ENCODE measurements at places on chromosomes 16 and 17. TPM values are rescaled to one million over a fixed set of nuclear protein-coding genes. Genes with fewer than 3 reads are reported as not detected.

DUXB gene
- total RNA-seq: not detected

WNT9B gene
- not detected for total RNA-seq

RAB37 gene
- total RNA-seq: 1.0 TPM

LGALS9 gene
- total RNA-seq: 3.1 TPM

NSF gene
- 21.4 TPM for total RNA-seq

ZNF778 gene
- total RNA-seq: 4.7 TPM

CTRB1 gene
- total RNA-seq: not detected

CES1 gene
- total RNA-seq: 1.0 TPM

CDH15 gene
- 124 TPM for total RNA-seq

TNFRSF13B gene
- not detected for total RNA-seq

CCL23 gene
- not detected for total RNA-seq

CYB561 gene
- total RNA-seq: 4.2 TPM

PKMYT1 gene
- 2.1 TPM for total RNA-seq

CHST5 gene
- total RNA-seq: not detected

SLFN12L gene
- total RNA-seq: 0.52 TPM

CLEC18A gene
- total RNA-seq: under 0.01 TPM

KRTAP4-4 gene
- total RNA-seq: not detected

RTN4RL1 gene
- 1.0 TPM for total RNA-seq

TVP23A gene
- 2.6 TPM for total RNA-seq

GNGT2 gene
- total RNA-seq: 2.1 TPM

IL17C gene
- total RNA-seq: not detected

TP53TG3 gene
- not detected for total RNA-seq

E4F1 gene
- total RNA-seq: 12.5 TPM

SOCS1 gene
- 1.0 TPM for total RNA-seq

GPR179 gene
- total RNA-seq: not detected

CALB2 gene
- 1.0 TPM for total RNA-seq

ABCC11 gene
- not detected for total RNA-seq

DNAJA3 gene
- 35.5 TPM for total RNA-seq

EVI2B gene
- 0.52 TPM for total RNA-seq

CHST4 gene
- total RNA-seq: not detected

KRTAP2-1 gene
- not detected for total RNA-seq

CCR7 gene
- total RNA-seq: 1.0 TPM

SLC6A4 gene
- 1.6 TPM for total RNA-seq

MT1A gene
- total RNA-seq: not detected

KRTAP9-2 gene
- not detected for total RNA-seq

TOB1 gene
- total RNA-seq: 27.1 TPM
